ACHN (cell line): ENCODE measurements at places on chromosomes 5 and 9.

GRCh38 chr5:41213340-41213739, at the start of gene C6:
TSS of gene C6 (minus strand) at chr5:41213532. CDS start at chr5:41203230, 10,302 bp downstream.
- DNase-seq: no peak

- peak; percentile 3 for DNase-seq
Observed at GRCh38 chr9:109192732-109193361, 25.8 kb upstream of the FRRS1L start.

DNA sequence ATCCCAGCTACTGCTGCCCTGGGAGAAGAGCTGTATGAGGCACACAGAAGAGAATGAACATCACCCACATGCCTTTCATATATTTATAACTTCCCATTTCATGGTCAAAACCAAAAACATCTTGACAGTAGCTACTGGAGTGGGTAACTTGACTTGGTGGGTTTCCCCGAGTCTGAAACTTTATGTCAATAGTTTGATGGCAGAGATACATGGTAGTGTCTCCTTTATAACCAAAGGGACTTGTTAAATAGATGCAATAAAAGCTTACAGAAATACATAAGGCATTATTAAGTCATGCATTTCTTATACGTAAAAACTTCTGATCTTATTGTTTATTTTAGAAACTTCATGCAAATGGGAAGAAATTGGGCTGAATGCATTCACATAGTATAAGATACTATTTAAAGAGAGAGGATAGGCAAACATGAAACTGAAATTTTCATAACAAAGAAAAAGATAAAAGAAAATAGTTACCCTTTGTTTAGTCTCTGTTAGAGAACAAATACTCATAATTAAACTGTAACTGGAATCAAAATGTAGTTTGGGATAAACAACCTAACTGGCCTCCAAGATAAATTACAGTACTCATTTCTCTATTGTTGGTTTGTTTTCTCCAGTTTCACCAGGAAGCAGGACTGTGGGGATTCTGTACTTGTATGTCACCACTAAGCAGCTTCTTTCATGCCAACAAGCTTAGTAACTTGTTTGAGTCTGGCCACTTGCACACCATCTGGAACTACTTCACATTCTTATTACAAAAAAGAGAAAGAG, 459.3 kb upstream of the MEF2C start:
- DNase-seq: no peak

GRCh38 chr5:15983392-15983791, 196.2 kb downstream of the MARCHF11 start:
- no peak for DNase-seq

- no peak for DNase-seq
Observed at GRCh38 chr5:58491216-58491892, at the start of gene GAPT. TSS of gene GAPT (plus strand) at chr5:58491435. CDS start at chr5:58494537, 3,102 bp downstream.

DNA sequence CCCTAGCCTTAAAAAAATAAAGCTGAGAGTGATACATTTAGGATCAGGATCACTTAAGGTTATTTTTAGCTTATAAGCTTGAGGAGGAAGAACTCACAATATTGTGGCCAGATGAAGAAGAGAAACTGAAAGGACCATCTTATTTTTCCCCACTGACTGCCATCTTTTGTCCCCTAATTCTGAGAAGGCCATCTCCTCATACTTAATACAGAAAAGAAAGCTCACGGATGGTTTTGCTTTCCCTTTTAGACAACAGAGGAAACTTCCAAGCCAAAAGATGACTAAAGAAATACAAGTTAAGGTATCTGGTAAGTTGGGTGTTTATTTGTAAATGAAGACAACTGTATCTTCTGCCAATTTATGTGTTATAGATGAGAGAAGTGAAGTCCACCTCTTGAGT, 36.4 kb downstream of the ERAP1 start:
- DNase-seq: no peak

DNA sequence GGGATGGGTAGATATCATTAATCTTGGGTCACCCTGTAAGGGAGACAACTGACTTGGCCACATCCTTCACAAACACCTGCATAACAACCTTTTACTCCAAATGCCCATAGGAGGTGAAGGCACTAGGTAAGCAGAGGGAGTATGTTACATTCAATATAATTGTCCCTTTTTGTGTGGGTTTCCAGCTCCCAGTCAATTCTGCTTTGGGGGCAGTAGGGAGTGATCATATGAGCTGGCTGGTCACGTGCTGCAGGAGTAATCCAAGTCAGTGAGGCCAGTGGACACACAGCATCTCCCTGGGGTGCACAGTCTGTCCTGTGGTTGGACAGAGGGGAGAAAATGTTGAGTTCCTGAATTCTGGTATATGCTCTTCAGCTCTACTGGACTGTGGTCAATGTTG, 1.2 kb upstream of the AGXT2 start:
- DNase-seq: no peak
